ENCODE measurements at places on chromosomes 7 and 10.
A peak's percentile ranks its signal among the peaks of the same experiment; 100 is the strongest.

DNA sequence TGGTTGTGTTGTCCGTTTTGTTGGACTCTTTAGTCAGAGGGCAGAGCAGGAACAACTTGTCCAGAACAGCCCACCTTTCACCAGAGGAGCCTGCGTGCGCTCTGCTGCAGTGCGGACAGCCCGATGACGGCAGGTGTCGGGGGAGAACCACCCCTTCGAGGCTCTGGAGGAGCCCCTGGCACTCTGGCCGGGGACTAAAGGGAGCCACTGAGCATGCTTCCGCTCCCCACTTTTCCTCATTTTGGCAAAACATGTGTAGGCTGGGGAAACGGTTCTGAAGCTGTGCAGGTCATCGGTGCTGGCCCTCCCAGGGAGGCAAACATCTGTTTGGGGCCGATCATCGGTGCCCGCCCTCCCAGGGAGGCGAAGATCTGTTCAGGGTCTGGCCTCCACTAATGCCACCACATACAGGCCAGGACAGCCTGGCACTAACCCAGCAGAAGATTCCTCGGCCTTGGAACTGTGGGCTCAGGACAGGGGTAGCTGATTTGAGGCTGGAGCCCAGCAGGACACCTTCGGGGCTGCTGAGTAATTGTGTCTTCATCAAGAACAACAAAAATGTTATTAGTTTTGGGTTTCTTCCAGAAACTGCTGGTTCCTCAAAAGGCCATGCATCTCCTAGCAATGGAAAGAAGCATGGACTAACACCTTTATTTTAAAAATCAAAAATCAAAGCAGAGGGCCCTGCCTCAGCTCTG, 124.4 kb upstream of the TCERG1L start:
- DNase-seq = no peak

- no peak for DNase-seq
Measured at GRCh38 chr10:62096256-62096933, 172.2 kb downstream of the RTKN2 start.

DNA sequence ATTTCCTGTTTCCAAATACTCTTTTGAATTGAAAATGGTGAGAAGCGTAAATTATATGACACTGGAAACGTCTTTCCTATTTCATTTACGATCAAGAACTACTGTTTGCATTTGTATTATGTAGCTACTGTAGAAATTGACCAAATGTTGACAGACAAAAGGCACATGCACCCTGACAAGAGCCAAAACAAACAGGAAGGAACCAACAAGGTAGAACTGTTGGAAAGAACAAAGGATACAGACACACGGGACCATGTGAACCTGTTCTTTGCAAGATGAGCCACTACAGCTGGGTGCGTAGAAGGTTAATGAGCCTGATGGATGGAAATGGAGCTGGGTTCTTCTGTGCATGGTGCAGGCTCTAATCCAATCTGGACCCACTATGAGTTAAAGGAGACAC, 48.4 kb upstream of the FZD8 start:
- DNase-seq = no peak

- DNase-seq = no peak
Measured at GRCh38 chr10:28559618-28560017, 26.7 kb downstream of the WAC start.

GRCh38 chr10:102433619-102434046, 1.3 kb upstream of the CUEDC2 start:
- no peak for DNase-seq

GRCh38 chr10:118373786-118374185, 31.7 kb upstream of the FAM204A start:
- DNase-seq = no peak

DNA sequence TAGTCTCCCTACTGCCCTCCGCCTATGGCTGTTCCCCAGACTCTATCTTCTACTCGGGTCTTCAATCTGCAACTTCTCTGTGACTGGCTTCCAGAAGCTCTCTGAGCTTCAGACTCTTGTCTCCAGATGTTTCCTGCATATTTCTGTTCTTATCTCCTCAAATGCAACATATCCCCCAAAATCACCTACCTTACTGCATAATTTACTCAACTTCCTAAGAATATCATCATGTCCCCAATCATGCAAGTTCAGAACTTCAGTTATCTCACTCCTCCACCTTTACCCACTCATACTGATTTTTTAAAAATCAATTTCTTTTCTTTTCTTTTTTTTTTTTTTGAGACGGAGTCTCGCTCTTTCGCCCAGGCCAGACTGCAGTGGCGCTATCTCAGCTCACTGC, 68.8 kb downstream of the RAPGEF5 start:
- DNase-seq = no peak

DNA sequence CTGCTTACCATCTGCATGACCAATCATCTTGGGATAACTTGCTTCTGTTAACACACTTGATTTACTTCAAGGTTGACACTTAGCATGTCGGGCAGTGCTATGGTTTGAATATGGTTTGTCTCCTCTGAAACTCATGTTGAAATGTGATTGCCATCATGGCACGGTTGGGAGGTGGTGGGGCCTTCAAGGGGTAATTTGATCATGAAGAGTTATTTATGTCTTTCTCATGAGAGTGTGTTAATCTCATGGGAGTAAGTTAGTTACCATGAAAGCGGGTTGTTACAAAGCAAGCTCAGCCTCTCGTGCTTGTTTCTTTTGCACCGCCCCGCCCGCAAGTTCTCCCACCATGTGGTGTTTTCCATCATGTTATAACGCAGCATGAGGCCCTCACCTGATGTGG, 163.6 kb downstream of the DOCK4 start:
- DNase-seq = no peak

GRCh38 chr7:108402865-108403264, 53.4 kb downstream of the NRCAM start:
- DNase-seq = peak; percentile 49

- DNase-seq = no peak
Measured at GRCh38 chr7:39133088-39133487, 155.4 kb downstream of the POU6F2 start.

GRCh38 chr7:43768887-43769272, 10.4 kb downstream of the BLVRA start:
- no peak for DNase-seq

- DNase-seq = no peak
Measured at GRCh38 chr7:134932707-134933370, 53.5 kb upstream of the AGBL3 start.

Data from NCI-H460 (cell line).